ENCODE measurements at places on chromosomes 16 and 17.

DNA sequence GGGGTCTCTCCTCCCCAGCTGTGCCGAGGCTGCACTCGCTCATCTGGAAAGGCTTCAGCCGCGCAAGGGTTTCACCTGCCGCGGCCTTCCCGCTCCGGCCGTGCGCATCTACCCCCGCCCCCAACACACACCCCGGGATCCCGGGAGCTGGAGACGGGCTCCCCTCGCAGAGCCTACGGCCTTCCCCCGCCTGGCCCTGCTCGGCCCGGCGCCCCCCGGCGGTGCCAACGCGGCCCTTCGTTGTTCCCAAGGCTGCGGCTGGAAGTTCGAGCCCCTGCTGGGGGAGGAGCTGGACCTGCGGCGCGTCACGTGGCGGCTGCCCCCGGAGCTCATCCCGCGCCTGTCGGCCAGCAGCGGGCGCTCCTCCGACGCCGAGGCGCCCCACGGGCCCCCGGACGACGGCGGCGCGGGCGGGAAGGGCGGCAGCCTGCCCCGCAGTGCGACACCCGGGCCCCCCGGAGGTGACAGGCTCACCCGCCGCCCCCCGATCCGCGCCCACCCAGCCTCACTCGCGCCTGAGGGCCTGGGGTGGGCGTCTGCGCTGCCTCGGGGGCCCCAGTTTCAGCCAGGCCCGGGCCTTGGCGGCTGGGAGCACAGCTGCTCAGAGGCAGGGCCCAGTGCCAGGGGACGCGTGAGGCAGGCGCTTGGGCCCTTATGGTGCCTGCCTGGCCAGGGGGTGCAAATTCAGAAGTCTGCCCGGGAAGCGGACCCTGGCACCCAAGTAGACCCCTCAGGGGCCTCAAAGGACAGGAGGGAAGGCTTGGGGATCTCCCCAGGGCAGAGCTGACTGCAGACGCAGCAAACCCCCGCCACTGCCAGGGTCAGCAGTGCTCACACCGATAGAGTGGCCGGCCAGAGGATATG, 11.2 kb downstream of the GALK1 start:
- peak; percentile 43 for DNase-seq

DNA sequence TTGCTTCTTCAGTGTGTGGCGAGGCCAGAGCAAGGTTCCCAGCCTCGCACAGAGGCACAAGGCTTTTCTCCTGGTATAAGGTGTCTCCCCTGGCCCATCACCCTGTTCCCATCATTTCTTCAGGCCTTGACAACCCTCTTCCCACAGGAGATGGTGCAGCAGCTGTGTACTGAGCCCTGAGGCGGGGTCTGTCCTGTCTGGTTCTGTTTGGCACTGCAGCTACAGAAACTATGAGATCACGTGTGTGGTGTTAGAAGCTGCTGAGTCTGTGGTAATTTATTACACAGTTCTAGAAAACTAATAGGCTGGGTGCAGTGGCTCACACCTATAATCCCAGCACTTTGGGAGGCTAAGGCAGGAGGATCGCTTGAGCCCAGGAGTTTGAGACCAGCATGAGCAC, 7.2 kb downstream of the PLA2G15 start:
- DNase-seq: no peak

DNA sequence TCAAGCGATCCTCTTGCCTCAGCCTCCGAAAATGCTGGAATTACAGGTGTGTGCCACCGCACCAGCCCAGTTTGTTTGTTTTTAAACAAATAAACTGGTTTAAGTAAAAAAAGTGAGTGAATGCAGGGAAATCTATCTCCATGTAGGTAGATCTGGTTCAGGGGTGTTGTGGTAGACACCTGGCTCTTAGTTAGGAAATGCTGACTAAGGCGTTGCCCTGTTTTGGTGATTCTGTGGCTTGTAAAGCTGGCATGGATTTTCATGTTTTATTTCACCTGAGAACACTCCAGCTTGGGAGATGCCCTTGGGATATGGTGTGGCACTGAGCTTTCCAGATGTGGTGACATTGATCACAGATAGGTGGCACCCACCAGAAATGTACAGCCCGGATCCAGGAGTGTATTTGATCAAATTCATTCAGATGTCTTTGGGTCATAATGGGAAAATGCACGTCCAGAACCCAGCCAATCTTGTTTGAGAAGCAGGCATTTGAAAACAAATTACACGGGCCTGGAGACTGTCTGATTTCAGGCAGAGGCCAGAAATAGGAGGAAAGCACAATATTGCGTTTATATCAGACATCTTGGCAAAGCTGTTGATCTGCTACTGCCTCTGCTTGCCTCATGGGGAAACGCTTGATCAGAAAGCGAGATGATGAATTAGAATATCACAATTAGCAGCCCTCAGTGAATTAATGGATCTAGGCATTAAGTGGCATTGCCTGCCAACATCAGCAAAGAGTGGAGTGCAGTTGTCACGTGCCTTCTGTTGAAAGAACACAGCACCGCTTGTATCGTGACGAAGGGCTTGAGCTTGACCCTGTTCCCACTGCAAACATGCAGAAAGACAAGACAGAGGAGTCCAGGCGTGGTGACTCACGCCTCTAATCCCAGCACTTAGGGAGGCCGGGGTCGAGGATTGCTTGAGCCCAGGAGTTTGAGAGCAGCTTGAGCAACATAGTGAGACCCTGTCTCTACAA, 7.3 kb upstream of the IL34 start:
- no peak for DNase-seq

GRCh38 chr16:82782715-82783251, 156.0 kb downstream of the CDH13 start:
- DNase-seq: no peak

DNA sequence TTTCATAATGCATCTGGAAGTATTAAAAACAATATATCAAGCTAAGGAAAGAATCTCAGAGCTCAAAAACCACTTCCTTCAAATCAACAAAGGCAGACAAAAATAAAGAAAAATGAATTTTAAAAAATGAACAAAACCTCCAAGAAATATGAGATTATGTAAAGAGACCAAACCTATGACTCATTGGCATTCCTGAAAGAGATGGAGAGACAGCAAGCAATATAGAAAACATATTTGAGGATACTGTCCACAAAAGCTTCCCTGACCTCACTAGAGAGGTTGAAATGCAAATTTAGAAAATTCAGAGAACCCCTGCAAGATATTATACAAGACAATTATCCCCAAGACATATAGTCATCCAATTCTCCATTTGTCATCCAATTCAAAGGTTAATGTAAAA, 311.3 kb upstream of the SOX9 start:
- DNase-seq: no peak

GRCh38 chr16:72362973-72363372, 191.0 kb upstream of the PMFBP1 start:
- no peak for DNase-seq

GRCh38 chr16:31002862-31003341, 7.5 kb downstream of the STX1B start:
- DNase-seq: no peak

DNA sequence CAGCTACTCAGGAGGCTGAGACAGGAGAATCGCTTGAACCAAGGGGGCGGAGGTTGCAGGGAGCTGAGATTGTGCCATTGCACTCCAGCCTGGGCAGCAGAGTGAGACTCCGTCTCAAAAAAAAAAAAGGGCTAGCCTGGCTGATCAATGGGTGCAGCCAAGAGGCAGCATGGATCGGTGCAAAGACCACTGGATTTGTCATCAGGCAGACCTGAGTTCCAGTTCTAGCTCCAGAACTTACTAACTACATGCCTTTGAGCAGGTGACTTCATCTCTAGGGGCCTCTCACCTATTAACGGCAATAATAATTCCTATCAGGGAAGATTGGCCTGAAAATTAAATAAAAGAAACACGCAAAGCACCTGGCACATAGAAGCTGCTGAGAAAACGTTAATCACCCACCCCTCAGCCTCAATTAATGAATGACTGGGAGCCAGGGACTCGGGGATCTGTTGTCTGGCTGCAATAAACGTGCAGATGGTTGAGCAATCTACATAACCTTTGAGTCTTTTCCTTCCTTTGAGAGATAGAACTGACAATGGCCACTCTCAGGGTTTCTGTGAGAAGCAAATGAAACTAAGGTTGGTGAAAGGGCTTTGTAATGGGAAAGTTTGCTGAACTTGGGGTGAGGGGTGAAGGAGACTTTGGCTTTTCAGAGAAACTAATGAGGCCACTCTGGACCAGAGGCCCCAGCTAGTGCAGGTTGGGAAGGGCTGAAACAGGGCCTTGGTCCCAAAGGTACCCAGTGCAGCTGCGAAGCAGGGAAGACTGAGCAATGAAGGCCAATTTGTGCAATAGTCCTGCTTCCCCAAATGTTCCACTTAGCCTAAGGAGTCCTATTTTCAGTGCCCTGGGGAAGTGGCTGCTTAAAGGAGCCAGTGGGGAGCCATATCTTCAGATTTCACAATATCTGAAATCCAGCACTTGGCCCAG, 7.6 kb downstream of the SEZ6L2 start:
- no peak for DNase-seq

DNA sequence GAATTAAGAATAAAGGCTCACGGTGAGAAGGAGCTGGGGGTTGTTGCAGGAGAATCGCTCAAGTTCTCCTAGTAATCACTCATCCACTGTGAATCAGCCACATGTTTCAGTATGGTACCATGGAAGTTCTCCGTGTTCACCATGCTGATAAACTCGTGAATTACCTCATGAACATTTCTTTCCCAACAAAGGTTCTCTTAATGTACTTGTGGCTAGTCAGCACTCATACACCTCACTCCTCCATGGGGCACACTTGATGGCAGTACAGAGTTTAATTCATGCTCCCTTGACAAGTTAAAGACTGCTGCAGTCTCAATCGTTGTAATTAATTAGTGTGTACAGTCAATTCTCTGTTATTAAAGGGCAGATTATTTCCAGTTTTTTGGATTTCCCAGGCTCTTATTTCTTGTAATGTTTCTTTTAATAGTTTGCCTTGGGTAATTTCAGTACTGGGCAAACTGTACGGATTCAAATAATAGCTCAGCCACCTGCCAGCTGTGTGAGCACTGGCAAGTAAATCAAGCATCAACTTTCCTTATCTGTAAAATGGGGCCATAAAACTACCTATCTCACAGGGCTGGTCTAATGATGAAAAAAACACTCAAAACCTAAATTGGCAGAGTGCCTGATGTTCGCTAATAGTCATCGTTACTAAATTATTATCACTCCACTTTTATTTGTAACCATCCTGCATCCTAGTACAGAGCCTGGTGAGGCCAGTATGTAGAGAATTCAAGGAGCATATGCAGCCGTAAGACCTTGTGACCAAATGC, 6.1 kb downstream of the GOT2 start:
- DNase-seq: no peak

GRCh38 chr17:66511135-66511534, 208.7 kb downstream of the PRKCA start:
- no peak for DNase-seq
